Naive thymus-derived CD8-positive, alpha-beta T cell (primary cell): ENCODE measurements at places on chromosomes 12 and 14. TPM values are rescaled to one million over a fixed set of nuclear protein-coding genes. Genes with fewer than 3 reads are reported as not detected.

Gene P2RX2
- not detected for total RNA-seq

Gene RTL1
- total RNA-seq = not detected

Gene SERPINA12
- not detected for total RNA-seq

Gene NAV3
- not detected for total RNA-seq

Gene RASAL1
- total RNA-seq = 0.47 TPM

Gene TPPP2
- total RNA-seq = not detected

Gene PPP1R36
- not detected for total RNA-seq

Gene TBX3
- not detected for total RNA-seq

Gene DIO2
- not detected for total RNA-seq

Gene GSC
- not detected for total RNA-seq
